ENCODE measurements at places on chromosomes 2 and 18. TPM values are rescaled to one million over a fixed set of nuclear protein-coding genes. Genes with fewer than 3 reads are reported as not detected.
A peak's percentile ranks its signal among the peaks of the same experiment; 100 is the strongest.

GRCh38 chr18:6021306-6022073 lies 126.2 kb upstream of the TMEM200C start:
- no peak overlapping the region for H3K4me3 ChIP-seq
- H3K27ac ChIP-seq: no peak overlapping the region
- H3K36me3 ChIP-seq: no peaks in the 10 kb centered on the region
- no peak for DNase-seq

GRCh38 chr2:101362316-101362715 lies 25.0 kb downstream of the CREG2 start:
- peaks cover 4% of the 10 kb centered on the region for H3K36me3 ChIP-seq
- no peak for DNase-seq
- no peak overlapping the region for H3K4me3 ChIP-seq
- H3K4me1 ChIP-seq: peaks cover 42% of the 10 kb centered on the region

DNA sequence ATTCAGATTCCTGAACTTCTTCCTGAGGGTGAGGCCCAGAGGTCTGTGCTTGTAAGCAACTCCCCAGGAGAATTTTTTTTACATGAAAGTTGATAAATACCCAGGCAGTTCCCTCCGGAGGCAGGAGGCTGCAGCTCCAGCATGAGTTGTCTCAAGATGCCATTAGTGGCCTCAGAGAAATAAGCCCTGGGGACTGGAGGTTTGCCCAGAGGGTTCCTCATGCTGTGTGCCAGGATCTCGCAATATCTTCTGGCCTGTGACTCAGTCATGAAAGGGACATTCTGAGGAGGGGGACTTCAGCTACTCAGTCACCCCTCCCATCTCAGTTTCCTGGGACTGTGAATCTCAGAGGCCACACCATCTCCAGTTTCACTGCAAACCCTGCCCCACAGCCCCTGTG lies 49.9 kb downstream of the LYPD1 start:
- no peaks in the 10 kb centered on the region for H3K36me3 ChIP-seq
- no peak overlapping the region for H3K27ac ChIP-seq
- DNase-seq: no peak

GRCh38 chr2:101698844-101699754 lies 1.6 kb downstream of the MAP4K4 start:
- peaks cover 2% of the 10 kb centered on the region for H3K27me3 ChIP-seq
- DNase-seq: no peak
- H3K36me3 ChIP-seq: peaks cover 19% of the 10 kb centered on the region
- H3K27ac ChIP-seq: no peak overlapping the region
- peaks cover 31% of the 10 kb centered on the region for H3K4me1 ChIP-seq
- no peak overlapping the region for H3K4me3 ChIP-seq

- H3K36me3 ChIP-seq: peaks cover 4% of the 10 kb centered on the region
- H3K27ac ChIP-seq: no peak overlapping the region
- no peak for DNase-seq
- H3K4me3 ChIP-seq: no peak overlapping the region
- H3K4me1 ChIP-seq: peaks cover 5% of the 10 kb centered on the region
These were observed 17.8 kb upstream of the KLF7 start for GRCh38 chr2:207183506-207183905.

DNA sequence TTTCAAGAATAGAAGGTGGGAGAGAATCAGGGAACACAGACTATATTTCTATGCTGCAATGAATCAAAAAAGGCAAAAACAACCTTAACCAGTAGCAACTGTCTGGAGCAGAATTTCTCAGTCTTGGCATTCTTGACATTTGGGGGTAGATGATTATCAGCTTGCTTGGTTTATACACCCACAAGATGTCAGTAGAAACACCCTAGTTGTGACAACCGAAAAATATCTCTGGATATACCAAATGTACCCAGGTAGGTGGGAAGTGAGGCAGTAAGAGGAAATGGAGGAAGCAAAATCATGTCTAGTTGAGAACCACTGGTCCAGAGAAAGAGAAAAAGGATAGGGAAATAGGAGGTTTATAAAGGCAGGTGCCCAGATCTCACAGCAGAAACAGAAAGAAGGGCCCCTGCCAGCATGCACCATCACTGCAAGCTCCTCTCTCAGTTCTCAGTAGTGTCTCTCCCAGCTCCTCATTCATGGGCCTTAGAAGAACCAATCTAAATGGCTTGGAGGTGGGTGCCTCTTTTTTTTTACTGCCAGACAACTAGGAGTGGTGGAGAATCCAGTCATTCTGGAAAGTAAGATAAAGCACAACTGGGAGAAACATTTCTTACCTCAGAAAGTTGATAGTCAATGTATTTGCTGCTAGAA lies 50.4 kb downstream of the MBD2 start:
- no peak for DNase-seq
- no peak overlapping the region for H3K4me3 ChIP-seq
- no peaks in the 10 kb centered on the region for H3K27me3 ChIP-seq

DNA sequence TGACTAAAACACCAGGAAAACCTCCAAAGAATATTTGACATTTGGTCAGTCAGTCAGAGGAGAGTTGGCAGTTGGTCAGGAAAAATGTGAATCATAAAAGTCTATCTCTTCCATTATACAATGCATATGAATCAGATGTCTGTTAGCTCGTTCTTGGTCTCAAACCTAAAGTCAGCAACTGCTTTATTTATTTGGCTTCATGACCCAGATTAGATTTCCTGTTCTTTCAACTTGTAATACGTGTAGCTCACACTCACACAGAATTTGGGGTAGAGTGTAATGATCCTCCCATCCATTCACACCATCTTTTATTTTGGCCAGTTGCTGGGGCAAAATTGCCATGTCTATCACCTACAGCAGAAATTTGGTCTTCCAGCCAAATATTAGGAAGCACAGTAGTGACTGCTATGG lies 81.9 kb upstream of the COL5A2 start:
- DNase-seq: no peak
- no peak overlapping the region for H3K4me3 ChIP-seq
- no peaks in the 10 kb centered on the region for H3K4me1 ChIP-seq
- no peaks in the 10 kb centered on the region for H3K36me3 ChIP-seq
- H3K27ac ChIP-seq: no peak overlapping the region
- no peaks in the 10 kb centered on the region for H3K27me3 ChIP-seq

DNA sequence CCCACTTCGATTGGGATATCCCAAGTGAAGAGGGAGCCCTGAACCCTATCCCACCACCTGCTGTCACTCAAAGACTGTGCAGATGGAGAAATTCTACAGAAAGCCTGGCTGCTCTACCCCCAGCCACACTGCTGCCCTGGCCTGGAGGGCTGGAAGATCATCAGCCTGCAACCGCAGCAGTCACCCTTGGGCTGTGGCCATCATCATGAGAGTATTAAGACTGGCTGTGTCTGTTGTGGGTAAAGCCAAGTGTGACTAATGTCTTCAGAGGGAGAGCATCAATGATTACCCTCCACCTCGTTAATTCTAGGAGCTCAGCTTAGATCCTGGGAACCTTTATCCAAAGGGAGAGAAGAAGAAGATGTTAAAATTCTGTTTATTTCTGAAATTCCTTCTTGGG lies 221.5 kb downstream of the TFCP2L1 start:
- H3K4me3 ChIP-seq: no peak overlapping the region
- H3K4me1 ChIP-seq: no peaks in the 10 kb centered on the region
- DNase-seq: no peak
- peaks cover 3% of the 10 kb centered on the region for H3K27me3 ChIP-seq
- no peaks in the 10 kb centered on the region for H3K36me3 ChIP-seq

DNA sequence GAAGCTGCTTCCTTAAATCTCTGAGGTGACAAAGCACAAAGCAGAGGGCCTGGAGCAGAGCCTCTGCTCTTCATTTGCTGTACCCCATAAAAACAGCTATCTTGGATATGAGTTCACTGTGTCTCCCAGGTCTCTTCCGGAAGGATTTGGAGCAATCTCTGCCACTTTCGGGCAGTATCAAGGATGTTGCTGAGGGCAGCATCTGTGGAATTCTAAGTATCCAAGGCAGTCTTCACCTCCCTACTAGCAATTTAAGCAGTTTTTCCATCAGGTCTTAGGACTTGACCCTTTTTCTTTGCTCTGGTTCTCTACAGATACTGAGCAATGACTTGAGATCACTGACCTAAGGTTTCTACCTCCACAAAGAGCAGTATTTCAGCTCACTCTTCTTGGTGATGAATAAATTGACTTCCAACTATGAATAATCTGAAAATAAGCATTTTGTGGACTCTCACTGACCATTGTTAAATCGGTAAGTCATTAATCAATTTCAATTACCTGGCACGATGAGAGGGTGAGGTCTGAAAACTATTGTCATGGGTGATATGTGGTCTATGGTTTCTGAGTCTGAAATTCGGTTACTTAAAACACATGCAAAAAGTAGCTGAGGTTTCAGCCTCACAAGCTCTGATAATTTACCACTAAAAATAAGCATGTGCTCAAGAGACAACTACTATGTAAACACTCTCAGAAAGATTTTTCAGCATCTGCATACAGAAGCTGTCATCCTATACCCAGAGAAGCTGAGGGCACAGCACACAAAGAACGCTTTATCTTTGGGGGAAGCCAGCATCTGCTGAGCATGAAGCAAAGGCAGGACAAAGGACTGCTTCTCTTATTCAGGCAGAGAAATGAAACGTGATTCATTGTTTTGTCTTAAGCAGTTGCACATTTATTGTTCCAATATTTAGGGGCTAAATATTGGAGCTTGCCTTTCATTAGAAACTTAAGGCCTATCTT lies 32.1 kb upstream of the SPATS2L start:
- peaks cover 15% of the 10 kb centered on the region for H3K27me3 ChIP-seq
- H3K4me3 ChIP-seq: no peak overlapping the region
- no peak overlapping the region for H3K27ac ChIP-seq
- no peaks in the 10 kb centered on the region for H3K4me1 ChIP-seq

- H3K36me3 ChIP-seq: peaks cover 51% of the 10 kb centered on the region
- H3K4me1 ChIP-seq: no peaks in the 10 kb centered on the region
- no peak overlapping the region for H3K27ac ChIP-seq
- no peak for DNase-seq
- H3K27me3 ChIP-seq: no peaks in the 10 kb centered on the region
- no peak overlapping the region for H3K4me3 ChIP-seq
These were observed 30.8 kb downstream of the CCDC93 start for GRCh38 chr2:117983040-117983439.

- H3K27ac ChIP-seq: no peak overlapping the region
- peak; percentile 50 for DNase-seq
These were observed 10.2 kb upstream of the MMADHC start for GRCh38 chr2:149597668-149598326.

- H3K4me3 ChIP-seq: no peak overlapping the region
- no peaks in the 10 kb centered on the region for H3K4me1 ChIP-seq
- DNase-seq: no peak
- H3K36me3 ChIP-seq: no peaks in the 10 kb centered on the region
- H3K27ac ChIP-seq: no peak overlapping the region
- H3K27me3 ChIP-seq: no peaks in the 10 kb centered on the region
These were observed 405.4 kb downstream of the CCDC85A start for GRCh38 chr2:56589194-56589593.

DNA sequence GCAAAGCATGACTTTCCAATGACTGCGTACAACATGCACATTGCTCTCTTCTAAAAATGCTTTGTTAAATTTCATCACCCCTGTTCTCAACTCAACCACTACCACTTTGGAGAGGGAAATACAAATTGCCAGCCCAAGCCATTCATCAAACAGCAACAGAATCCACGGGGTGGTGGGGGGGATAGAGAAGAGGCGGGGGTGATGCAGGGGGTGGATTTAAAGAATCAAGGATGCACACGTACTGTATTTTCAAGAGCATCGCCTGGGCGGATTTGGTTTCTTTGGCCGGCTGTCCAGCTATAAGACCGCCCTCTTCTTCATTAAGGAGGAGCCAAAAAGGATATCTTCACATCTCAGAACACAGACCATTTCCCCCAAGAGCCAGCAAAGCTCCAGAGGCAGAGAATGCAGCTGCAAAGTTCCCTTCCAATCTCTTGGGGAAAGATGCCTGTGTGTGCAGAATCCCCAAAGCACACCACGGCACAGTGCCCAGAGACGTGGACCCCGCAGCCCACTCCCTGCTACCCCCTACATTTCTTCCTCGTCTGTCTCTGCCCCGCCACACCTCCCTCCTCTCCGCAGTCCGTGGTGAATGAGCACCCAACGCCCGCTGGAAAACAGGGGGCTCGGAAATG lies 977 bp downstream of the SLC8A1 start:
- peak overlapping the region; percentile 29 for H3K4me3 ChIP-seq
- H3K27me3 ChIP-seq: peaks cover 34% of the 10 kb centered on the region
- H3K27ac ChIP-seq: no peak overlapping the region
- no peaks in the 10 kb centered on the region for H3K36me3 ChIP-seq

DNA sequence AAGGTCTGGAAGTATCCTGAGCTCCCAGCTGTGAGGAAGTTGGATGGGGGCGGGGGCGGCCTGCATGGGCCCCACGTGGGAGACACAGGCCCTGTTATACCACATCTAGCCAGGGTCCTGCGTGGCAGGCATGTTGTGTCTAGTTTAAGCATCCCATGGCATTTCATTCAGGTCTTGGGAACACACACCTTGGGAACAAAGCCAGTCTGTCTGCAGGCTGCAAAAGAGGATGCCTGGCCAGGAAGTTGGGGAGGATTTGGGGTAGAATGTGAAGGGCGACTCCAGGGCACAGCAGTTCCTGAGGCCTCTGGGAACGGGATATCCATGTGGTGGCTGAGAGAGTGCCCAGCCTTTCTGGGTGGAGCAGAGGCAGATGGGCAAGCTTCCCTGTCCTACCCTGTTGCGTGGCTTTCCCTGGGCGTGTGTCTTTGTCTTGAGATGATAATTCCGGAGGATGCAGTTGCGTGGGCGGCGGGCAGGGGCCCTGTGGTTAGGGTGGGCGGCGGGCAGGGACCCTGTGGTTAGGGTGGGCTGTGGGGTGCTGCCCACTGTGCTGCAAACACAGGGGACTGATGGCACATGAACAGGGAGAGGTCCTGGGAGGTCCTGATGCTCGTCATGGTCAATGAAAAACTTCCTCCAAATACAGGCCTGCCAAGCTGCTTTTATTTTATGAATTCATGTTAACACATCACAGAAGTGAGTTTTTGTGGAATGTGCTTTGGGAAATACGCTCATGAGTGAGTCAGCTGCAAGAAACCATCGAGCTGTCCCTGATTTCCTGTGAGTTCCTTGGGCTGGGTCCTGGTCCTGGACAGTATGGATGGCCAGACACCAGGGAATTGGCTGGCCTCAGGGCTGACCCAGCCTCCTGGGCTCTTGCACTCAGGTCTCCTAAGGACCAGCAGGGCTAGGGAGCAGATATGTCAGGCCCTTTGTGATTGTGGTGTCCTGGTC lies 90.0 kb upstream of the HS6ST1 start:
- no peaks in the 10 kb centered on the region for H3K36me3 ChIP-seq
- no peak overlapping the region for H3K27ac ChIP-seq
- peak; percentile 7 for DNase-seq
- H3K4me3 ChIP-seq: no peak overlapping the region

GRCh38 chr2:236080412-236080811 lies 87.8 kb downstream of the GBX2 start:
- no peaks in the 10 kb centered on the region for H3K36me3 ChIP-seq
- H3K4me3 ChIP-seq: no peak overlapping the region
- peaks cover 1% of the 10 kb centered on the region for H3K27me3 ChIP-seq
- no peak overlapping the region for H3K27ac ChIP-seq
- no peaks in the 10 kb centered on the region for H3K4me1 ChIP-seq

Gene CPO
- total RNA-seq: not detected

Gene ESPNL
- total RNA-seq: 0.18 TPM

Gene RMC1
- total RNA-seq: 55.9 TPM
